ENCODE measurements at places on chromosomes 11 and 22.

- DNase-seq, result no peak
These were observed 331.1 kb upstream of the ARHGAP42 start for GRCh38 chr11:100356035-100356434.

- DNase-seq, result no peak
These were observed 7.4 kb downstream of the AIFM3 start for GRCh38 chr22:20974336-20974955.

- DNase-seq, result no peak
These were observed 67.8 kb upstream of the ARHGAP32 start for GRCh38 chr11:129259931-129260348.

DNA sequence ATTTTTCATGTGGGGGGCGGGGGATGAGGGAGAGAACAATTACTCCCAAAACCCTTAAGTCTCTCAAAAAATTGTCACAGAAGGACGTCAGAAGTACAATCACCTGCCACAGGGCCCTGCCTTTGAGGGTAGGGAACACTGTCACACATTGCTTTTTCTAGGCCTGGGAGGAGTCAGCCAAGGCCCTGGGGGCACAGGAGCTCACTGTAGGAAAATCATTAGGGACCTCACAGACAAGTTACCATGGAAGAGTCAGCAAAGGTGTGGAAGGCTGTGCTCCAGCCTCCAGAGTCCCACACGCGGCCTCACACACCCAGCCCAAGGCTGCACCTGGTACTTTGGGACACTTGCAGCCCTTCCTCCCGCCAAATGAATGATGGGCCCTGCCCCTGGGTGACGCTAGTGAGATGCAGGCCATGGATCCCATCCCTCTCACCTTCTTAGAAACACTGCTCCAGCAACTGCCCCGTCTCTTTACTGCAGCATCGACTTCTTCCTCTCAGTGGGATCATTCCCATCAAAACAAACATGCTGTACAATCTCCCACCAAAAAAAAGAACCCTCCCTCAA is 3.3 kb downstream of the PLEKHA7 start:
- no peak for DNase-seq

DNA sequence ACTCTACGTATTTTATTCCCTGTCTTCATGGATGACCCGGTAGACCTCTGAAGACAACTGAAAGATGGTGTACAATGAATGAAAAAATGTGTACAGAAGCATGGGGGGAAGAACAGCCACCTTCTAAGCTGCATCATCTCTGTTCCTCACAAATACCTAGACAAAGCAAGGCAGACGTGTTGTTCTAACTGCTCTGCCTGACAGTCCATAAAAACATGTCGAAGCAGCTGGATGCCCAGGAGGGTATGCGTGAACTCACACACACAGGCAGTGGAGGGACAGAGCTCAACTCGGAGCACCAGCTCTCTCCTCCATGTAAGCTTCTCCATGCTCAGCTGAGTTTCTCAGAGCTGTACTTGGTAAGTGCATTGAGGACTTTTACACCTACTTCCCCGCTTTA is 327.4 kb downstream of the CTTN start:
- DNase-seq, result no peak

DNA sequence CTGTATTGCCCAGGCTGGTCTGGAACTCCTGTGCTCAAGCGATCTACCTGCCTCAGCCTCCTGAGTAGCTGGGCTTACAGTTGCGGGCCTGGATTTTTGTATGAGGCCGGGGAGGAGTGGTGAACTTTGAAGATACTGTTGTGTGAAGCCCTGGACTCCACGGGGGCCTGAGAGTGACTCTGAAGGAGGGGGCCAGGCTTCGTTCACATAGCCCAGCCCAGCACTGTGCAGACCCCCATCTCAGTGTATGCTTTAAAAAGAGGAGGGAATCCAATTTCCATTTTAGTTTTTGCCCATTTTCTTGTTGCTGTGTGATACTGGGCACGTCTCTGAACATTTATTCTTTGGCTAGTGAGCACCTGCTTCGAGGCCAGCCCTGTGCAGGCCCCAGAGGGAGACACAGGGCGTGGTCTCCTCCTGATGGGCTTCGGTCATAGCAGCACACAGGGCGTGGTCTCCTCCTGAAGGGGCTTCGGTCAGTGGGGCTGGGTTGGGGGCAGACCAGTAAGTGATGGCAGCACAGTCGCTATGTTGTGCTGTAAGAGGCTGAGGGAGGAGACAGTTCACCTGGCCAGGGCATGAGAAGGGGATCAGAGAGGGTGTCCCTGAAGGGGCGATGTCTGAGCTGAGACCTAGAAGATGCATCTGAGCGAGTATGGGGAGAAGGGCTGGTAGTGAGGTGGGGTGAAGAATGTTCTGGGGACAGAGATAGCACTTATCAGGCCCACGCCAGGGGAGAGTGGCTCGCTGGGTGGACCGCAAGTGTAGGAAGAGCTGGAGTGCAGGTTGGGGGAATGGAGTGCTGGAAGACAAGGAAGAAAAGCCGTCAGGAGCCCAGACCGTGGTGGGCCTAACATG is 14.0 kb downstream of the SAMM50 start:
- no peak for DNase-seq

DNA sequence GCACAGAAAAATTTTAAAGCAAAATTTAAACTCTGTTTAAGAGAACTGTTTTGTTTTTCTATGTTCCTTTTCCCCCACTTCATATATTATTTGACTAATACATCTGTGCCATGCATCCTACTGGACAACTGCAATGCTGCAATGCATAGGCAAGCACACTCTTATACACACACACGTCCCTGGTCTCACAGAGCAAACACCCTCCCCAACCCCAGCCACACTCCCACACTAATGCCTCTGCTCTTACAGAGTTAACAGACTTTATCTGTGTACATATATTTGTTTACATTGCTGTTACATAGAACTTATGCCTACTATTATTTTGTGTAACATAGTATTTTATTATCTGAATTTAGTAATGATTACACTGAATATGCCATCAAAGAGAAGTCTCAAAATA is 25.5 kb upstream of the CTSC start:
- DNase-seq, result no peak

DNA sequence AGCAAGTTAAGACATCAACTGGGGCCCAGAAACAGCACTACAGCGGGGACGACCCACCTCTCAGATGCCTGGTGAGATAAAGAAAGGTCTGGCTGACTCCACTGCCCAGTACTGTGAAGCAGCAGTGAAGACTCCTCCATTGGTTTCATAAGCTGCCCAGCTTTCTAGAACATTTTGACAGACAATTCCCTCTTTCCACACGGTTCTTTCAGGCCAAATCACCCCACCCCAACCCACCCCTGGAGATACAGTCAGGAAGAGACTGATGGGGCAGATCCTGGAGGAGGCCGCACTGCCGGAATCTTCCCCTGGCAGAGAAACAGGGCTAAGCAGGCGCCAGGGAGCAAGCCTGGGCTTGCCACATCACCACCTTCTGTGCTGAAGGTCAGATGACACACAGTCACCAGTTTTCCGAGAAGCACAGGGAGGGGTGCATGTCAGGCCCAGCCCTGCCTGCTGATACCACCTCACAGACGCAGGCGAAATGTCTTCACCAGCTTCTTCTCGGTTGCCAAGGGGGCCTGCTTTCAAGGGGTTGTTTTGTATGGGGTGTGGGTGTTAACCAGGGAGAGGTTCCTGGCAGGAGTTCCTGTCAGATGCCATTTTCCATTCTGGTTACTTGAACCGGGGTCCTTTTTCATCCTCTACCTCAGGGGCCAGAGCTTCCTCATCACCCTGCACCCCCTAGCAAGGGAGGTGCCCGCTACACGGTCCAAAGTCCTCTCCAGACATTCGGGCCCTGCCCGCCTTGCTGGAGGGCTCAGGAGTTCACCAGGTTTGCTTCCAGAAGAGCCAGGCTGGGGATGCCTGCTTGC is 1.4 kb upstream of the NEAT1 start:
- peak; percentile 93 for DNase-seq

GRCh38 chr11:34609187-34609751 is 11.6 kb upstream of the EHF start:
- DNase-seq, result no peak

- peak; percentile 18 for DNase-seq
These were observed 135.0 kb downstream of the CSNK2A3 start for GRCh38 chr11:11217929-11218628.

- DNase-seq, result no peak
These were observed 158.1 kb downstream of the GRIA4 start for GRCh38 chr11:105767931-105768330.

- no peak for DNase-seq
These were observed 9.5 kb upstream of the ACR start for GRCh38 chr22:50728523-50728931.

DNA sequence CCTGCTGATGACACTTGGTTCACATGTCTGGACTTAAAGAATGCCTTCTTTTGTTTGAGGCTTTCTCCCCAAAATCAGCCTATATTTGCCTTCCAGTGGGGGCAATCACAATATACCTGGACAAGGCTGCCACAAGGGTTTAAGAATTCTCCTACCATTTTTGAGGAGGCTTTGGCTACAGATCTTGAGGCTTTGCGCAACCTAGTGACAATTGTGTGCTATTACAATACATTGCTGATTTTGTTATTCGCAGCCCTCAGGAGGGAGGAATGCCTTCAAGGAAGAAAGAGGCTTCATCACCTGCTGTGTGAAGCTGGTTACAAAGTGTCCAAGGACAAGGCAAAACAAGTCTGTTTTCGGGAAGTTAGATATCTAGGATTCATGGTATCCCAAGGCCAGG is 50.8 kb upstream of the OR4C15 start:
- DNase-seq, result peak; percentile 21

DNA sequence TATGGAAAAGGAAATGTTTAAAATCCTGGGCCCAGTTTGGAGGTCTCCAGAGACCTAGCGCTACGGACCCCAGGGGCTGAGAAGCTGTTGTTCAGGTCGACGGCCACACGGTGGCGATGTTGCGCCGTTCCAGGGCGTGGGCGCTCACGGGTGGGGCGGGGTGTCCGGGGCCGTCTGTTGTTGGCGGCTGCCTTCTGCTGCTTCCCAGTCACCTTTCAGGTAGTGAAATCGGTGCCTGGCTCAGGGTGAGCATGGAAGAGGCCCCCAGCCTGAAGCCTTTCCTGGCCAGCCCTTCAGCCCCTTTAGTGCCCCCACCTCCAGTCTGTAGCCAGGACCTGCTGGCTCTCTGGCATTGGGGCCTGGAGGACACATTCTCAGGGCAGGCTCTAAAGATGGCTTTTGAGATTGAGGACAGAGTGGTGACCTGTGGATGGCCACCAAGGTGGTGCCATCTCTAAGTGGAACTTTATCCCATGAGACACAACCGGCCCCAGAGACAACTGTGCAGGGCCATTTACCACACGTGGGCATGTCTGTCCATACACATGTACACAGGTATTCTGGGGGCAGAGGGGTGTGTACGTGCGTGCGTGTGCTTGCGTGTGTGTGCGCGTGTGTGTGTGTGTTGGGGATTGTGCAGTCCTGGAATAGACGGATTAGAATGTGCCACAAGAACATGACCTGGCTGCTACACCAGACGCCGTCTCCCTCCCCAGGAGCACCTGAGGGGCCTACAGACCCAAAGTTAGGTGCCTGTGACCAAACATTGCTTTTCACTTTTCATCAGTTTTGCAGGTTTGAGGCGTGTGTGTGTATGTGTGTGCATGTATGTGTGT is 53.8 kb downstream of the ST14 start:
- DNase-seq, result peak; percentile 74

DNA sequence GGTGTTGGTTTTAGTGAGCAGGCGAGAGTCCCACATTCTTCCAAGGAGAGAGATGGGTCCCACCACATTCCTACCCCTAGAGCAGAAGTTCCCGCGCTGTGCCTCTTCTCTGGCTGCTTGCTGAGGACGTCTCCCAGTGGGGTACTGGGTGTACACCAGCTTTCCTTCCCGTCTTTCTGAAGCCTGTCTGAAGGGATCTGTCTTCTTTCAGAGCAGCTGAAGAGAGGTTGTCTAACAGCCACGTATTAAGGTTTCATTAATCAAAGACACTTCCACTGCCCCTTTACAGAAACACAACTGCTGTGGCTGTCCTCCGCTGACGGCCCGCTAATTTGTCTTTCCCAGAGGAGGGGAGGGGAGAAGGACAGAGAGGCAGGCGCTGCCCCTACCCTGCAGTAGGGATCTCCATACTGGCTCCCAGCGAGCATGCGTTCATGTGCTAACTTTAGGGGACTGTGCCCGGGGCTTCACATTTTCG is 56.0 kb downstream of the ZBTB16 start:
- no peak for DNase-seq

DNA sequence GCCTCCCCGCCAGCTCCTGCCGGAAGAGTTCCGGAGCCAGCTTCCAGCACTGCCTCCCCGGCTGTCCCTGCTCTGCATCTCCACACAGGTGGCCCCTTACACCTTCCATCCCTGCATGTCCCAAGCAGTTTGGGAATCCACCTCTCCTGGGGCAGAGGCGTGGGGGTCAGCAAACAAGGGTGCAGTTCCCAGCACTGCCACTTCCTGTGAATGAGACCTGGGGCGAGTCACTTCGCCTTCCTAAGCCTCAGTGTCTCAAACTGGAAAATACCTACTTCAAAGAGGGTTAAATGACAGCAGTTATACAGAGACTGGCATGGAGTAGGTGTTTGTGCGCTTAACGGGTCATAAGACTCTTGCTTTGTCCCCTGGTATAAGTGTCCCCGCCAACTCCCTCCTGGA is 5.2 kb downstream of the CYTH4 start:
- DNase-seq, result no peak

DNA sequence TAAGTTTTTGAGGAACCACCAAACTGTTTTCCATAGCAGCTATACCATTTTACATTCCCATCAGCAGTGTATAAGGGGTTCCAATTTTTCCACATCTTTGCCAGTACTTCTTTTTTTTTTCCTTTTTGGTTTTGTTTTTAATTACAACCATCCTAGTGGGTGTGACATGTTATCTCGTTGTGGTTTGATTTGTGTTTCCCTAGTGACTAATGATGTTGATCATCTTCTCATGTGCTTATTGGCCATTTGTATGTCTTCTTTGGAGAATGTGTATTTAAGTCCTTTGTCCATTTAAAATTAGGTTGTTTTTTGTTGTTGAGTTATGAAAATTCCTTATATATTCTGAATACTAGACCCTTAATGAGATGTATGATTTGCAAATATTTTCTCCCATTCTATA is 59.3 kb downstream of the STIM1 start:
- peak; percentile 24 for DNase-seq

DNA sequence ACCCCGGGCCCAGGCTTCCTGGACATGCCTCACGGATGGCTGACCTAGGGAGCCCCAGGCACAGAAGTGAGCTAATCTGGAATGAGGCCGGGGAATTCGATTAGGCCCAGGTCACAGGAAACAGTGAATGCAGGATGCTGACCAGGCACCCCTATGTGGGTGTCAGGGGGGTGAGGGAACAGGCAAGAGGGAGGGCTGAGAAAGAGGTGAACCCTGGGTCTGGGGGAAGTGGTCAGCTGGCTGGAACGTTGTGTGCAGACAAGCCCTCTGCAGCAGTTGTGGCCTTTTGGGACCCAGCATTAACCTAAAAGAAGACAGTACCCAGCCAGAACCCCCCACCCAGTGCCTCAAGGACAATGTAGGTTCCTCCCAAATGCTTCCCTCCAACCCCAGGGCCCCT is 8.1 kb downstream of the SERHL2 start:
- no peak for DNase-seq

DNA sequence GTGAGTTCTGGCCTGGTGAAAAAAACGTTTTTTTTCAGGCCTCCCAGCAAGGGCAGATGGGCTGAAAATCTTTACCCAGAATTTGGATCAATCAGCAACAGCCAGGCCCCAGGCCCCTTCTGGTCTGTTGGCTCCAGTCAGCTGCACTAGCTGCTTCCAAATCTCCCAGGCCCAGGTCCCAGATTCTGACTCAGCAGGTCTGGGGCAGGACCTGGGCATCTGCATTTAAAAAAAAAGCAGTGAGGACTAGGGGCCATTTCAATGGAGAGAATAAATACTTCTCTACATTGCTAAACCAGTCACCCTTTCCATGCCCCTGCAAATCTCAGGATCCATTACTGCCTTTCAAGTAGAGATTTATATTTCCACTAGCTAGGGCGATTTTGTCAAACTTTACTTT is 4.3 kb downstream of the SLC15A3 start:
- DNase-seq, result no peak

Data from NAMALWA (cell line).